ENCODE measurements at places on chromosomes 5 and 9. TPM values are rescaled to one million over a fixed set of nuclear protein-coding genes. Genes with fewer than 3 reads are reported as not detected.

The PRR16 gene
- not detected for total RNA-seq

The RAB3C gene
- total RNA-seq: not detected

The TMEM167A gene
- 58.8 TPM for total RNA-seq

The GPR151 gene
- not detected for total RNA-seq

The GRXCR2 gene
- total RNA-seq: not detected

The ENHO gene
- total RNA-seq: 0.19 TPM

The SAPCD2 gene
- total RNA-seq: 3.8 TPM

The FGF10 gene
- total RNA-seq: not detected

The IL13 gene
- 0.24 TPM for total RNA-seq

The ZNF366 gene
- total RNA-seq: not detected

The BTNL8 gene
- total RNA-seq: not detected

The SMIM33 gene
- 0.14 TPM for total RNA-seq

The CYSRT1 gene
- total RNA-seq: 0.17 TPM

The BARHL1 gene
- total RNA-seq: not detected

The ALDH1A1 gene
- not detected for total RNA-seq

The PCDHA6 gene
- not detected for total RNA-seq

The SPINK14 gene
- not detected for total RNA-seq

Measured in activated naive CD4-positive, alpha-beta T cell treated with anti-CD3 and anti-CD28 coated beads for 36 hours (primary cell).